ENCODE measurements at places on chromosomes 4 and X. TPM values are rescaled to one million over a fixed set of nuclear protein-coding genes. Genes with fewer than 3 reads are reported as not detected.
A peak's percentile ranks its signal among the peaks of the same experiment; 100 is the strongest.

CXorf65 gene
- total RNA-seq = not detected

FAM193A gene
- 6.3 TPM for total RNA-seq

COL4A6 gene
- total RNA-seq = not detected

DNA sequence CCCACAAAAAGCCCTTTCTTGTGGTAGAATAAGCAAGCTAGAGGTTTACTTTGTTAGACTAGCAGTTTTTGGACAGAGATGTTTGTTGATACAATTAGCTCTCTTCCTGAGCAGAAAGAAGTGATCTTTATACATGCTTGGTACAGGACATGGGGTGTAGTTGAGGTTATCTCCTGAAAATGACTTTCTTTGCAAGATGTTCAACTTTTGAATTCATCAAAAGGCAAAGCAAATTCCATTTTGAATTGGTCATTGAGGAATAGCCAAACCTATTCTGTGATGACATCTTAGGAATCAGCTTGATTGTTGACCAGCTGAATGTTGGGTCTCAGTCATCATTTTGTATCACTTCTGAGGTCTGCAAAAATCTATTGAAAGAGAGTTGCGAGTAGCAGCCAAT lies 3.8 kb downstream of the CPE start:
- DNase-seq = no peak

- DNase-seq = peak; percentile 24
These were observed 219.1 kb downstream of the MID1 start for GRCh38 chrX:10401239-10401638.

DNA sequence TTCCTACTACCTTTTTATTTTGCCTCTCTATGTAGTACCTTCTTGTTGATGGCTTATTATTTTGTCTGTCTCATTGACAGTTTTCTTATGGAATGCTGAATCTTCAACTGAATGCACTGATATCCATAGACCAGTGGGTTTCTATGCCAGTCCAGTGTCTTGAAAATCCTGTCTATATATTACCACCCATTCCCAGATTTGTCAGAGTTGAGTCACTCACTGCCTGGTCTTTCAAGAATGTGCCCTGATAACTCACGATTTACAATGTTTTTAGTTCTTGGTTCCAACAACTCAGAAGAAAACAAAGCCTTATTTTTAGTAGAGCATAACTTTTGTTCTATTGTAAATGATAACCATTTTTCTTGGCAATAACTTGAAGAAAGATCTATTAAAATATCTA lies 606.0 kb upstream of the PITX2 start:
- no peak for DNase-seq

GRCh38 chrX:21885568-21885967 lies 29.8 kb downstream of the YY2 start:
- peak; percentile 42 for DNase-seq

DNA sequence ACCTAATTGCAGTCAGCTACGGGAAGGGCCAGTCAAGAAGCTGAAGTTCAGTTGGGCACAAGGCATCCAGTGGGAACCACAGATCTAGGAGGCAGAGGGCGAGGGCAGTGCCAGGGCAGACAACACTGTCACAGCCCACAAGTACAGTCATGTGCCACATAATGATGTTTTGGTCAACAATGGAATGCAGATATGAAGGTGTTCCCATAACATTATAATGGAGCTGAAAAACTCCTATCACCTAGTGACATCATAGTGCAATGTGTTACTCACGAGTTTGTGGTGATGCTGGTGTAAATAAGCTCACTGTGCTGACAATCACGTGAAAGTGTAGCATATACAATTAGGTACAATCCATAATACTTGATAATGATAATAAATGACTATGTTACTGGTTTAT lies 4.5 kb upstream of the TMEM255A start:
- no peak for DNase-seq

DNA sequence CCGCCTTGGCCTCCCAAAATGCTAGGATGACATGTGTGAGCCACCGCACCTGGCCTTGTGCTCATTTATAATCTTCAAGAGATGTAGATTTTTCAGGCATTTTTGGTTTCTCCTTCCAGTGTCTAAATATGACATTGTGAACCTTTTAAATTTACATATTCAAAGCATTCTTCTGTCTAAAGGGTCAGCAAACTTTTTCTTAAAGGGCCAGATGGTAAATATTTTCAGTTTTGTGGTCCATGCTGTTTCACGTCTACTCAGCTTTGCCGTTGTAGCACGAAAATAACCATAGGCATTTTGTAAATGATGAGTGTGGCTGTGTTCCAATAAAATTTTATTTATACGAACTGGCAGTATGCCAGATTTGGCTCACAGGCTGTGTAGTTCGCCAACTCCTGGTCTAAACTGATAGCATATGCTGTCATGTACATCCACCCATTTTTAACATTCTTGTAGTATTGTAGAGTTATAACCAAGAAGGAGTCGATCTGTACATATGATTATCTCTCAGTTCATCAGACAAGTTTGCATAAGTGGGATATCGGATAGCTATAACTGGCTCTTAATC lies 12.7 kb upstream of the GCNA start:
- DNase-seq = no peak

GRCh38 chr4:144411119-144411518 lies 234.8 kb upstream of the HHIP start:
- DNase-seq = no peak

- DNase-seq = no peak
These were observed 129.1 kb upstream of the SMAD1 start for GRCh38 chr4:145352438-145353145.
